ENCODE measurements at places on chromosomes 16 and 17.

GRCh38 chr16:84138824-84139627 lies 6.0 kb downstream of the HSDL1 start:
- DNase-seq: no peak

DNA sequence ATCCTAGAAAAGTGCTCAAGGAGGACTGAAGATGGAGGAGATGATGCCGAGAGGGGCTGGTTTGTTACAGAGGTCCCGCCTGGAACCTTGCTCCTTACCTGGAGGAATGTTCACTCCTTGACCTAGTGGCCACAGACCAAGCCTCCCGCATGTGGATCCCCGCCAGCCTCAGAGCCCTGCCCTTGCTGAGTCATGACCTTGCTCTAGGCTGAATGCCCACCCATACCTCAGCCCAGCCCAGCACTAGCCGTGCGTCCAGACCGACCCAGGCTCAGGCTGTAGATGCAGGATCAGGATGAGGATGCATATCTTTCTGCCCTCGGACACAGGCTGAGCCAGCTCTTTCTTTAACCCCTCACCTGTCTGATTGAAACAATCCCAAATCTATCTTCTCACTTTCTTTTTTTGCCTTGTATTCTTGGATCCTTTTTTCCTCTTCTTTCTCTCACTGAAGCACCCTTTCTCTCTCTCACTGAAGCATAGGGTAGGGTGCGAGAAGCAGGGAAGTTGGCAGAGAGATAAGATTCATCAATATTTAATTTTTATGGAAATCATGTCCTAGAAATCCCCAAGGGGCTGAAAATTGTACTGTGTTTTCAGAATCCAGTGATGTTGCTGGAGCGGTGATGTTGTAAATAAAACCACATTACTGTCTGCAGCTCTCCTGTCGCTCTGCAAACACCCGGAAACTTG lies 34.9 kb downstream of the WSCD1 start:
- DNase-seq: no peak

- no peak for DNase-seq
Observed at GRCh38 chr17:66717641-66718058, 117.3 kb upstream of the CACNG5 start.

- DNase-seq: no peak
Observed at GRCh38 chr17:43043307-43043706, 18.3 kb downstream of the RND2 start.

DNA sequence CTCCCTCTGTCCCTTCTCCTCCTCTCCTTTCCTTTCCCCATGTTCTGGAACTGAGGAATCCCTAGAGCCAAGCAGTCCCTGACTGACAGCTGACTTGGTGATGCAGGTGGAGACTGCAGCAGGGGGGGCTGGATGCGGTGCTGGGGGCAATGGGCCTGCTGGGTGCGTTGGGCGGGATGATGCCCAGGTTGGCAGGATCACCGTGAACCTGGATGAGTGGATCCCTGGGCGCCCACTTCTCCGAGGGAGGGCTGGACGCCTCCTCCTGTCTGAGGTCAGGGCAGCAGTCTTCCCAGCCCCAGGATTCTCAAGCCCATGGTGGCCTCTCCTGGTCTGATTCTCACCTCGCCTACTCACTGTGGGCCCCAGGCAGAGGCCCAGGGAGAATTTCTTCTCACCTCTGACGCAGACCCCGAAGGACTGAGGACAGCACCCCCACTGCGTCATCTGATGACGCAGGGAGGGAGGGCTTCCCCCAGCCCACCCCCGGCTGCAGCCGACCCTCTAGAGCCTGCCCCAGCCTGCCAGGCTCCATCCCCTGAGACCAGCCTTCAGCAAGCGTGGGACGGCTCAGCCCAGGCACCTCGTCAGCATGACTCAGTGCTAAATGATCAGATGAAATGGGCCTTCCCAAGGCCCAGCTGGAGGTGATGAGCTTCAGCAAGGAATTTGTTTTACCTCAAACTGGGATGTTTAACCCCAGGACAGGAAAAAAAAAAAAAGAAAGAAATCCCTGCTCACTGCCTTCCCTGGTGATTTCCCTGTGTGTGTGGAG lies 188.0 kb upstream of the TNRC6C start:
- DNase-seq: no peak

DNA sequence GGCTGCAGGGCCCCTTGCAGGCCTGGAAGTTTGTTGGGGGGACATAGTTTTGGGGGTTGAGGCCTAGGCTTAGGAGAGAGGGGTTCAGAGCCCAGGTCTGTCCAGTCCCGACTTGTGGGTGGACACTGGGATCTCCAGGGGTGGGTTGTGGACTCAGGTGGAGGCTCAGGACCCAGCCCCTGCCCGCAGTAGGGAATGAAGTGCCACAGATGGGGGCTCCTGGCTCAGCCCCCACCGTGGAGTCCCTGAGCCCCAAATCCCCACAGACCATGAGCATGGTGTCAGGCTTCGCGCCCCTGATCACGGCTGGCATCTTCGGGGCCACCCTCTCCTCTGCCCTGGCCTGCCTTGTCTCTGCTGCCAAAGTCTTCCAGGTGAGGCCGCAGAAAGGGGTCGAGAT lies 14.3 kb downstream of the SLC12A3 start:
- DNase-seq: no peak

DNA sequence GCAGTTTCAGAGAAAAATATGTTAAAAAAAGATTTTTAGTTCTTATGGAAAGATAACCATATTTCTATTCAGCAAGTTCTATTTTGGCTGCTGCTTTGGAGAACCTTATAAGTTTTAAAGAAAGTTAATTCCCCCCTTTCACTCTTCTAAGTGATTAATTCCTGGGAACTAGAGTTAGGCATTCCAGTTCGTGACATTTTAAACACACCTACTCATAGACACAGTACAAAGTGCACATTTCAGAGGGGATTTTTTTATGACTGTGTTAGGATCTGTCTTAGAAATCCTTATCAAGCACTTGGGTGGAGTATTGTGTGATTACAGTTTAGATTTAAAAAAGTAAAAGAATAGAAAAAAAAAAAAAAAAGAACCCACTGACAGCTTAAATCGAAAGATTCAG lies 3.5 kb upstream of the CDH11 start:
- no peak for DNase-seq

DNA sequence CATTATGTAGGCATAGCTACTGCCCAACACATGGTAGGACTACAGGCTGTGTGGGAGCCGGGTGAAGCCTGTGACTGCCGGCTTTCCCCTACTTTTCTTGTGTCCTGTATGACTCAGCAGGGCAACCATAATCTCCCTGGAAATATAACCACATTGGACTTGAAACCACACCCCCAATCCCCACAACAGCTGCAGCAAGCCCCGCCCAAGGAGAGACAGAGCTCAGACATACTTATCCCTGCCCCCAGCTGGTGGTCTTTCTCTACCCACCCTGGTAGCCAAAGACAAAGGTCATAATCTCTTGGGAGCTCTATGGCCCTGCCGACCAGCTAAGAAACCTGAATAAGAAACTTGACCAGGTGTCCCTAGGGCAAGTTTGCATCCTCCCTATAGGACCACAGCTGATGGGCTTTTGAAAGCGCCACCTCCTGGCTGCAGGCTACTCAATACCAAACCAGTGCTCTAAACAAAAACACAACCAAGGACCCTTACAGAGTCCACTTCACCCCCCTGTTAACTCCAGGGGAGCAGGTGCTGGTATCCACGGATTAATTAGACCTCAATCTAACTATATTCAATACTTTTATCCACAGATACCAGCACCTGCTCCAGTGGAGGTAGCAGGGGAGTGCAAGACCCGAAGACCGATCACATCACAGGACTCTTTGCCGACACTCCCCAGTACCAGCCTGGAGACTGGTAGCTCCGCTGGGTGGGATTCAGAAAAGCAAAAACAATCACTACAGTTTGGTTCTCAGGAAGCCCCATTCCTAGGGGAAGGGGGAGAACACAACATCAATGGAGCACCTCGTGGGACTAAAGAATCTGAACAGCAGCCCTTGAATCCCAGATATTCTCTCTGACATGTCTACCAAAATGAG lies 91.2 kb downstream of the IRX5 start:
- no peak for DNase-seq

DNA sequence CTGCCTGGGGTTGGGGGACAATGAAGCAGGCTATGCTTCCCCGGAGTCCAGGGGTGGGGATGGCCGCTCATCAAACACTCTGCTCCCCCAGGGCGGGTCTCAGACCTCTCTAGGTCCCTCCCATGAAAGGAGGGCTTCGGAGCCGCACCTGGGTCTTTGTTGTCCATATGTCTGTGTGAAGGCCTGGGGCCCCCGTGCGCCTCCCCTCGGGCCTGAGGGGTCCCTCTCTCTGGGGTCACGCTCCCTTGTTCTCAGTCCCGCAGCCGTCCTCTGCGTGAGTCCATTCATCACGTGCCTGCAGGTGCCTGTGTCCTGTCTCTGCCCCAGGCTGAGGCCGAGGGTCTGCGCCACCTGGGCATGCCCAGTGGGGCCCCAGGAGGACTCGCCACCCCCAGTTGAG lies 15.6 kb downstream of the BAHCC1 start:
- no peak for DNase-seq

DNA sequence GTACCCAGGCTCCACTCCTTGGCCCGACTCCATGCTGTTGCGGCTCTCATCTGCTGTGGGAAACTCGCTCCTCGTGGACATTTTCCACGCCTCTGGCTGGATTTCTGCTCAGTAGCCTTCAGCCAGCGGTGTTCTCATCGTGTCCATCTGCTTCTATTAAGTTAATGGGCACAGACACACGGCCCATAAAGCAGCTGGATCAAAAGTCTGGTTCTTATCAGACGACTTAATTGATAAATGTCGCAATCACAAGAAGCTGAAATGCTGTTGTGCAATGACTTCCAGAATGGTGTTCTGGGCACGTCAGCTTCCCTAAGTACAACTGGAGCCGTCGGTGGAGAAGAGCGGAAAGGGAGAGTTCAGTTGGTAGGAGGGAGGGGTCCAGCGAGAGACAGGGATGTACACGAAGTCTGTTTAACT lies 211.7 kb upstream of the CHMP6 start:
- DNase-seq: no peak

GRCh38 chr17:64773836-64774761 lies 112.0 kb upstream of the SMURF2 start:
- DNase-seq: no peak

DNA sequence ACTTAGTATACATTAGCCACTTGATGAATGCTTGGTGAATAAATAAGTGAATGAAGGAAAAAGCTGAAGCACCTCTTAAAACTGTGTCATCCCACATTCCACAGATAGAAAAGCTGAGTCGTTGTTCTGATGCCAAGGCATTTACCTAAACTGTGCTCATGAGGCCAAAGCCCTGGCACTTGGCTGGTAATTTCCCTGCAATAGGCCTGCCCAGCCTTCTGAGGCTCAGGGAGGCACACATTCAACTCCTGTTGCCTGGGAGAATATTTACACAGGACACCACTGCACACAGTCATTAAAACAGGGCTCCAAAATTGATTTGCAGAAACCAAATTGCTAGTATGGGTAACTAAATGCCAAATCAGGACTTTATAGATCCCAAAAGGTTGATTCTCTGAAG lies 333.0 kb upstream of the C16orf82 start:
- no peak for DNase-seq

DNA sequence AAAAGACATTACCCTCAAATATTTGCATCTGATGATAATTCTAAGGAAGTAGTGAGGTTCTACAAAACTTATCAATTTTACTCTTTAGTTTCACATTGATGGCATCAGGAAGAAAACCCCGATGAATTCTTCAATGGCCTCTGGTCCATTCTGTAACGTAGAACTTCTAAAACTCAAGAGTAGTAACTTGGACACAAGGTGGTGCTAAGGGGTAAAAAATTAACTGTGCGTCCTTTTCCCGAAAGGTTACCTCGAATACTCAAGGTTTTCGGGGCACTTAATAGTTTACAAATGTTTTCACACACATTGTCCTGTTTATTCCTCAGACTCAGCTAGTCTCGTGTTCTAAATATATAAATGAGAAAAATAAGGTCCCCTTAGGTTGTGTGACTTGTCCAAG lies 517.3 kb upstream of the ZFHX3 start:
- no peak for DNase-seq

DNA sequence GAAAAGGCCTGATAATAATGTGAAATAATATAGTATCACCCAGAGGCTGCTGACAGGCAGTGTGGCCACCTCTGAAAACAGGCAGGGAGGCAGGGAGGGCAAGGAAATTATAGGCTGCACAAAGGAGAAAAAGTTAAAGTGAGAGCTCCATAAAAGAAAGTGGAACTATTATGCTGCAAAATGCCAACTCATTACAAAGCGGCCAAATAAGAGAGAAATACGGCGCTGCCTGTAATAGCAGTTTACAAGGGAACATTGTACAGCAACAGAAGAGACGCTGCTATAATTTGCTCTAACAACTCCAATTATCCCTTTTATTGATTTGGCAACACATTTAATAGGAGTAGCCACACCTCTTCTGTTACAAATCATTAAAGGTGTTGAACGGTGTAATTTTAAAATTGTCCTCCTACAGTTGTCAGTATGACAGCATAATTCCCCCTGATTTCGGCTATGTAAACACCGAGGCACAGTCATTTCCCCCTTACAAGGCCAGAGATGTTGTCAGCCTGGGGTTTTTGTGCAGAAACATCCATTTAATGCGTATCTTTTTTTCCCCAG lies 120.3 kb downstream of the MRM1 start:
- no peak for DNase-seq

DNA sequence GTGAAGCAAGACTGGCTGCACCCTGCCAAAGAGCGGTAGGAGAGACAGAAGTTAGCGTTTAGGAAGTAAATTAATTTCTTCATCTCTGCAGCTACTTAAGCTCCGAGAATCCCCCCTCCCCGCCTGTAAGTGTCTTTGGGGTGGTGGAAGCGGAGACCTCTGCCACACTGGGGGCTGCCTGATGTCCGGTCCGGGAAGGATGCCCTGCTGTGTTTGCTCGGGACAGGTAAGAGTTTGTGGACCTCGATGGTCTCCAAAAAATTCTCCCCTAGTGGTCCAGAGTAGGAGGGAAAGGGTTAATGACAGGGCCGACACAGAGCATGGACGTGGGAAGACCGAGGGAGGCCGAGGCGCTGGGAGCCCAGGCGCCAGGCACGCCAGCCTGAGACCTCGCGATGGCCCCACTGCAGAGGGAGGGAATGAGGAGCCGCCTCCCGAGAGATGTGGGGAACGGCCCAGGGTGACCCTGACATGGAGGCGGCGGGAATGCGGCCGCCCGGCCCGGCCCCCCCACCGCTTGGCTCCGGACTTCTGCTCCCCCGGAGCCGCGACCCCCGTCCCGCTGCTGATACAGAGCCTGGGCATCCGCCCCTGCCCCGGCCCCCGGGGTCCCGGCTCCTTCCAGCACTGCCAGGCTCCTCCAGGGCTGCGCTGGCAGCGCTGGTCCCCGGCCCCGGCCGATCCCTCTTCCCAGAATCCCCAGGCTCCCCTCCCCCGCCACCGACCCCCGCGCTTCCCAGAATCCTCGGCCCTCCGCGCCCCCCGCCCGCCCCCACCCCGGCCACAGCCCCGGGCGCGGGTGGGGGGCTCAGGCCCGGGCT lies 680 bp downstream of the ZNF629 start:
- DNase-seq: no peak

DNA sequence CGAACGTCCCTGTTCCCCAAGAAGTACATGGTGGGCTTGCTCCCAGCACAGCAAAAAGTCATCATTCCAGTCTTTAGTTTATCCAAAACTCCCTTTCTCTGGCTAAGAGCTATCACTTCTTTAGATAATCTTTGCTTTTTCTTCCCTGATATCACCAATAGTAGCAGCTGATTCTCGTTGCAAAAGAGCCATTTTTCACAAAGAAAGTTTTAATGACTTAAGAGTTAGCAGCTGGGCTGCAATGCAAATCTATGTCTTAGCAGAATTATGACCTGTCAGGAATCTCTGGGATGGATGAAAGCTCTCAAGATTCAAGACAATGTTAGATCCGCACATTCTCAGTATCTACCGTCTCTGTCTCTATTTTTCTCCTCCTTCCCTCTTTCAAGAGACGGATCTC lies 53.8 kb downstream of the NXN start:
- no peak for DNase-seq

GRCh38 chr17:58556833-58557250 lies 42.4 kb upstream of the MTMR4 start:
- DNase-seq: no peak

GRCh38 chr16:17457513-17457912 lies 13.2 kb downstream of the XYLT1 start:
- no peak for DNase-seq
